ENCODE measurements at places on chromosomes 2 and 18.

DNA sequence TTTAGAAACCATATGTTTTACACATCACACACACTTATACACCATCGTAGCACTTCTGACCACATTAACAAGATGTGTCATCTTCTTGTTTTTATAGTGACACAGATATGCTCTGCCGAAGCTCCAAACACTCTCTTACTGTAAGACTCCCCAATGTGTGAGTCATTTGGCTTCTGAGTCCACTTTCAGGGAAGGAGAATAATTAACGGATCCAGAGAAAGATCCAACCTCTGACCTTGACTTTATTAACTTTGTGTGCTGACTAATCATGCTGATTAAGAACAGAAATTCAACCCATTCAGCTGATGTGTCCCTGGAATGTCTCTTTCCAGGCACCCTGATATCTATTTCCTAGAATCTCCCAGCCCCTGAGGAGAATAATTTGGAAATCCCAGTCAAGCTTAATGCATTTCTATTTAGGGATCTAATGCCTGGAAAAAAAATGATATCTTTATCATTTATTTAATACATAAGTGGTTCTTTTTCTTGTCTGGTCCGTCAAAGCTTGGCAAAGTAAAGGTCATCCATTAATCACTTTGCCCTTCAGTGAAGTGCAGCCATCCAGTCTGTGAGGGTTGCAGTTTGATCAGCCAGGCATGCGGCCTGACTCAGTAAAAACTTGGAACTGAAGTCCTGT, 615.8 kb upstream of the SYT4 start:
- DNase-seq, result no peak

DNA sequence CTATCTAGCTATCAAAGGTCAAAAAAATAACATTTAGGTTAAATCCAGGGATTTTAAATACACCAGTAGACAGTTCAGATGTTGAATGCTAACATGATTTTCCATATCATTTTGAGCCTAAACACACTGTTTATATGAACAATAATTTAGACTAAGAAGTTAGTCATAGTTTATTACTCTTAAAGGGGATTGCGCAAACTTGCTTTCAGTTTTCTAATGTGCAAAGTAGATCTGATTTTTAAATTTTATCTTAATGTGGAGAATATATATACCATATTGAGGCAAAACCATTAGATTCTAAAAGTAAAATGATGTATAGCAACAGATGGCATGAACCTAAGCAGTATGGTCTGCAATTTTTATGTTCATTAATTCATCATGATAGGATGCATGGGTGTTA, 76.6 kb downstream of the CDH7 start:
- no peak for DNase-seq

- no peak for DNase-seq
Observed at GRCh38 chr2:57981083-57981768, 65.4 kb upstream of the VRK2 start.

- DNase-seq, result no peak
Observed at GRCh38 chr2:128681507-128681906, 362.8 kb upstream of the HS6ST1 start.

- no peak for DNase-seq
Observed at GRCh38 chr18:28729321-28729720, 552.4 kb upstream of the CDH2 start.

GRCh38 chr18:74766251-74766650, 168.6 kb downstream of the ZNF407 start:
- DNase-seq, result no peak

GRCh38 chr2:157194844-157195243, 62.7 kb upstream of the GALNT5 start:
- DNase-seq, result no peak

DNA sequence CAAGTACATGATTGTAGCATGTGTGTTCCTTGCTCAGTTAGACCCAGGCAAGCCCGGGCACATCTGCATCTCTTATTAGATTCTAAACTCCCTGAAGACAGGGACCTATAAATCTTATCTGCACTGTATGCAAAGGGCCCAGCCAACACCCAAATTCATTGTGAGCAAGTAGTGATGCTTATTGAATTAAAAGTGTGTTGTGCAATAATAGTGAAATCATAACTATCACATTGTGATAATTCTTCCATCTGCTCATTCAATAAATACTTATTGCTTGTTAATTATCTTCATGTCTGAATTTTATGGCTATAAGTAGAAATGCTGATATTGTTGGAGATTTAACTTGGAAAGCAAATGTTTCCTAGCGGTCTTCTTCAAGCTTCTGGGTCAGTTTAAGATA, 387.5 kb downstream of the SLC4A3 start:
- DNase-seq, result no peak

DNA sequence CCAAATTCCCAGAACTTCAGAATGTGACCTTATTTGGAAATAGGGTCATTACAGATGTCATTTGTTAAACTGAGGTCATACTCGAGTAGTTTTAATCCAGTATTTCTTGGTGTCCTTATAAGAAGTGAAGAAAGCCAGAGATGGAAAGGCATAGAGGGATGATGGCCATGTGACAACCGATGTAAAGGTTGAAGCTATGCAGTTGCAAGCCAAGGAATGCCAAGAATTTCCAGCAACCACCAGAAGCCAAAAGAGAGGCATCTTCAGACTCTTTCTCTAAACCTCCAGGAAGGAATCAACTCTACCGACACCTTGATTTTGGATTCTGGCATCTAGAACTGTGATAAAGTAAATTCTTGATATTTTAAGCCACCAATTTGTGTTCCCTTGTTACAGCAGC, 242.2 kb downstream of the CDH20 start:
- no peak for DNase-seq

DNA sequence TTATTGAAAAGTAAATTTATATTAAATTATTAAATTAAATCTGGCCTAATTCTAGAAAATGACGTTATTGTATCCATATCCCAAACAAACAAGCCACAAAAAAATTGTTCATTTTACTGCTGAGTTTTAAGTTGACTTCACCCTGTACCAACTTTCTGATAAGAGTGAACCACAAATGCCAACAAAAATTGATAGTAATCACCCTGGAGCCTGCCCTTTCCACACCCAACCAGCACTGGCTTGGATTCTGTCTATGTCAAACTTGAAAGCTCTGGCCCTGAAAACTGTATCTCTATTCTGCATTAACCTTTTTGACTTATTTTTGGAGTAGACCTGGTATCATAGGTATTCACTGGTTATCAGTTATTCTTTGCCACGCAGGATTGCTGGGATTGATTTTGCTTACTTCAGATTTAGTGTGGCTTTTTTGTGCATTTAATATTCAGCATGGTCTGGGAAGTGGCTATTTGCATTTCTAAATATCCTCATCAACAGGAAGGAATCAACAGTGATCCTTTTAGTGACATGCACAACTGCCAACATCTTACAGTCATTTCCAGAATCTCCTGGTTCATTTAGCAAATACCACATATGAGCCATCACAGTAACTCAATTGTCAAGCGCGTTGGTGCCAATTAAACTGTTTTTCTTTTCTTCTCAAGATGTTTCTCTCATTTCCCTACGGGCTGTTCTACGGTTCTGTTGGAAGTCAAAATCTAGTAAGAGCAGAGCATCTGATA, 11.4 kb upstream of the SRBD1 start:
- DNase-seq, result no peak

DNA sequence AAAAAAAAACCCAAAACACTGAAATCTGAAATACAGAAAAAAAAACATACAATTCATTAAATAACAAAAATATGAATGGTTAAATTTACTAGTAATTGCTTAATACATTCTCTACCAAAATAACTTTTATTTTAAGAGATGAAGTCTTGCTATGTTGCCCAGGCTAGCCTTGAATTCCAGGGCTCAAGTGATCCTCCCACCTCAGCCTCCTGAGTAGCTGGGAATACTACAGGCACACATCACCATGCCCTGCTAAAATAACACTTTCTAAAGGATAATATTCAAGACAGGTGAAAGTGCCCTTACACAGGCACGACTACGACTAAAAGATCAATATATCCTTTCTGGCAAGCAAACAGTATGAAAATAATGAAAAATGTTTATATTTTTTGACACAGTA, 9.5 kb downstream of the USP34 start:
- DNase-seq, result no peak

DNA sequence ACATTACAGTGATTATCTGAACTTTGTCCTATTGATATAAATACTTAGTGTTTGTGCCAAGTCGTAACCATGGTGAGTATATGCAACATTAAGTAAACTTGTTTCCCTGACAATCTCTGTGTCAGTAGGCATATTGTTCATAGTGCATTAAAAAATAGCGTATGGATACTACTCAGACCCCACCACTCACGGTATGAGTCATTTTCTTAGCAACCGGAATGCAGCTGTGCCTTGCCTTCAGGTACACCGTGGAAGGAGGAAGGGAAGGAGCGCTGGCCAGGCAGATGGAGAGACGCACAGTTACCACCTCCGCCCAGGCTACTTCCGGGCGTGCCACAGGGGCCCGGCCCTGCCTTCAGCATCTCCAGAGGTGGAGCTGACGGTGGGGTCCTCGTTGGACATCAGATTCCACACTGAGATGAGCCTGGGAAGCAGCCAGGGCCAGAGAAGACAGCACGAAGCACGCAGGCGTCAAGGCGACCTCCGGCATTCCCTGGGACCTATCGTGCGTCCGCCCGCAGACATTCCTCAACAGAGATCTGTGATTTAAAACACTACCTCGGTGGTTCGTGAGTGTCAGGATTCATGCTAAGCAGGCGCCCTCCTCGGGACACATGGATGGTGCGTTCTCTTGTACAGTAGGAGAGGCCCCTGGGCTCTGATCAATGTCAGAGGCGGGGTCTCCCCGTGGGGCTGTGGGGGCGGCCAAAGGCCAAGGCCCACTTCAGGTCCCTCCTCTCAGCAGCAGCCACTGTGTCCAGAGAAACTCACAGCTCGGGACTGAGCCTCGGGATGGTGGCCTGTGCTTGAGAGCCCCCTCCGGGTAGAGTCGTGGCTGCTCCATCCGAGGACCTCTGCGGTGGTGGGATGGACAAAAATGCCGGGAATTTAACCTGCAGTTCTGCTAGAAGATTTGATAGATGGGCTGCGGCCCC, 82.2 kb upstream of the HDAC4 start:
- DNase-seq, result no peak

- no peak for DNase-seq
Observed at GRCh38 chr2:241157841-241158545, 7.7 kb downstream of the PPP1R7 start.

DNA sequence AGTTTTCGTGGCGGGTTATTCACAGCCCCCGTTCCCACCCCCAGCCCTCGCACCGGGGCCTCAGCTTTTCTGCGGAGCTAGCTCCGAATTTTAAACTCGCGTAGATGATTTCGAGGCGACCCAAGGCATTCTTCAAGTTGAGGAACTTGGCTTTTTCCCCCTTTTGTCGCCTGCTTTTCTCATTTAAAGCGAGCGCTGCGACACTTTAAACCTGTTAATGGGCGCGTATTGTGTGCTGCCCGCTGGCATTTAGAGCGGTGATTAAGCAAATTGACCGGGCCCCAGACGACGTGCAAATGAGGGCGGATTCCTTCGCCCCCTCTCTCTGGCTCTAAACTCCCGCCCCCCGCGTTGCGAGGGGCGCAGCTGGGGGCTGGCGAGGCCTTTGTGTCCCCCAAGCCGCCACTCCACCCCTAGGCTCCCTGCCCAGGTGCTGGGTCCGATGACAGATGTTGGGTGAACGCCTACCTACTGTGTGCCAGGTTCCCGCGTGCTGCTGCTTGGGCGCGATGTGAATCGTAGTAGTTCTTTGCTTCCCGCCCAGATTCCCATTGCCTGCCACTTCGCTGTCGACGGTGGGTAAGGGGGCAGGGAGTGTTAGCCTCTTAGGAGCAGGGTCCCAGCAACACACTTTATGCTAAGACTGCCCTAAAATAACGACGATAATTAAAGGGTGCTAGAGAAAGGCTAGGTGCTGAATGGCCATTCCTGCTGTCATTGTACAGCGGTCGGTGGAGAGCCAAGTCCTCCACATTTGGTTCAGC, 1.9 kb downstream of the TCF7L1 start:
- no peak for DNase-seq

DNA sequence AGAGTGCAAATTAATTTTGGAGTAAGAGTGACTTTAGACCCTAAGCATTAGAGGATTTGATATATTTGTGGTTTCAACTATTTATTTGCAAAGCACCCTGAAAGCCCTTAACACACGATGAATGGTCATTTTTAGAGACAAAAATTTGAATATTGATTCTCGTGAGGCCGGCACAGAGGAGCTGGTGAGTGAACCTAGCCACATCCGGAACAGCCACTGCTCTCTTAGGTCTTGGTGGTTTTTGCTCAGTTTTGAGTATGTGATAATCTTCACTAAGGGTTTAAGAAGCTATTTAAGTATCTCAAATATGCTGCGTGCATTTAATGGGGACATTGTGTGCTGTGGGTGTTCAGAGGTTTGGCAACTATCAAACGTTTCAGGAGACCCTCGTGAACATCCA, 204.8 kb downstream of the TSN start:
- DNase-seq, result no peak

- no peak for DNase-seq
Observed at GRCh38 chr2:162538967-162539366, 195.0 kb downstream of the GCA start.

GRCh38 chr2:187475499-187476248, 27.6 kb upstream of the CALCRL start:
- no peak for DNase-seq

- no peak for DNase-seq
Observed at GRCh38 chr18:50722311-50722710, 97.5 kb downstream of the MRO start.

- DNase-seq, result no peak
Observed at GRCh38 chr2:240630771-240631547, 5.7 kb downstream of the GPR35 start.

DNA sequence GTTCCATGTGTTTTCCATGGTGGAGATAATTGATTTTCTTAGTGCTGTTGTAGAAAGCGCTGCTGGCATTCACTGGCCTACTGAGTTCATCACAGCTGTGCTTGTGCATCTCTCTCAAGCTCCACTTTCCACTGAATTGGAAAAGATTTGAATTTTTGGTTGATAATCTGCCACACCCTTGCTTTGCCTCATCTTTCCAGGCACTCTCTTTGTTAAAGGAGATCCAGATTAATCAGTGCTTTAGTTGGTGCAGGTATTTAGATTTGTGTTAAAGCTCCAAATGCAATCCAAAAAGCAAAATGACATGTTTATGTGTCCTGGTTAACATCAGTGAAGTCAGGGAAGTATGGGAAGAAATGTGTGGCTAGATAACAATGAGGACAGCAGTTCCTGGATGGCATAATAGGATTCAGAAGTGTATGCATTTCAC, 2.7 kb upstream of the COL3A1 start:
- no peak for DNase-seq

DNA sequence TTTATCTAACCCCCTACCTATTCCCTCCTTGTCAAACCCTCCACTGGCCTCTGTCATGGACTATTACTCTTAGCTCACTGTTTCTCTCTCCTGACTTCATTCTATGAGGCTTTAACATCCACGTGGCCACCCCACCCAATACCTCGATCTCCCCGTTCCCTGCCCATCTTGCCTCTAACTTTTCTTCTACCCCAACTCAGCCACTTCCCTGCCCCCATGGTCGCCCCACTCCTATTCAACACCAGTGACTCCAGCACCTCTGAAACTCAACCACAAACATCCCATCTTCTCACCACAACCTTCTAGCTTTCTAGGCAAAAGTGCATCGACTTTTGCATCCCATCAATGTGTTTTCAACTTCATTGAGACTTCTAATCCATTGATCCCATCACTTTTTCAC, 94.2 kb upstream of the EPAS1 start:
- no peak for DNase-seq
